ENCODE measurements at places on chromosomes 3 and 15. TPM values are rescaled to one million over a fixed set of nuclear protein-coding genes. Genes with fewer than 3 reads are reported as not detected.
A peak's percentile ranks its signal among the peaks of the same experiment; 100 is the strongest.

The ALDH1A3 gene
- not detected for total RNA-seq

The NLGN1 gene
- total RNA-seq, result not detected

The PP2D1 gene
- total RNA-seq, result not detected

The BOC gene
- not detected for total RNA-seq

GRCh38 chr3:34676436-34676835 lies 878.0 kb downstream of the PDCD6IP start:
- DNase-seq, result no peak

GRCh38 chr3:72810659-72811434 lies 37.4 kb downstream of the SHQ1 start:
- no peak for DNase-seq

GRCh38 chr3:193819117-193820010 lies 226.4 kb downstream of the OPA1 start:
- no peak for DNase-seq

DNA sequence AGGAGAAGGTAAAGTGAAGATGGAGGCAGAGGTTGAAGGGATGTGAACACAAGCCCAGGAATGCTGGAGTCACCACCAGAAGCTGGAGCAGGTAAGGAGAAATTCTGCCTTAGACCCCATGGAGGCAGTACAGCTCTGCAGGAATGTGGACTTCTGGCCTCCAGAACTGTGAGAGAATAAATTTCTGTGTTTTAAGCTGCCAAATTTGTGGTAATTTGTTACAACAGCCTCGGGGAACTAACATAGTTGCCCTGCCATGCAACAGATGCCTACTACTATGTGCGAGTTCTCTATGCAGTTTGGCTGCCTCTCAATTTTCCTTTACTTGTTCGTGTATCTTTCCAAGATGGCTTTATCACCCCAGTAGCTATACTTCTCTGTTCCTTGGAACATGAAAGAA lies 394.1 kb downstream of the TUSC7 start:
- DNase-seq, result no peak

DNA sequence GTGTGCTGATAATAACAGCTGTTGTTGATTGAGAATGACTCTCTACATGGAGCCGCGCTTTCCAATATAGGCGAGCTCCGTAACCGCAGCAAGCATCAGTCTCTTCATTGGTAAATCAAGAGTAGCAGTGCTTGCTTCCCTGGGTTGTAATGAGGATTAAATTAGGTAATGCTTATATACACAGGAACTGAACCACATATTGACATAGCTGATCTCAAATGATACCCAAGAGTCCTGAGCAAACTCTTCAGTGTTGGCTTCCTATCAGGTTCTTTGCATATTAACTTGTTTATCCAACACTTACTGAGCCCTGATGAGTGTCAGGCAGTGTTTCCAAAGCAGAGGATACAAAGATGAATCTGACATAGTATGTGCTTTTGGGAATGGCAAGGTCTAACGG lies 46.4 kb upstream of the SLCO3A1 start:
- no peak for DNase-seq

DNA sequence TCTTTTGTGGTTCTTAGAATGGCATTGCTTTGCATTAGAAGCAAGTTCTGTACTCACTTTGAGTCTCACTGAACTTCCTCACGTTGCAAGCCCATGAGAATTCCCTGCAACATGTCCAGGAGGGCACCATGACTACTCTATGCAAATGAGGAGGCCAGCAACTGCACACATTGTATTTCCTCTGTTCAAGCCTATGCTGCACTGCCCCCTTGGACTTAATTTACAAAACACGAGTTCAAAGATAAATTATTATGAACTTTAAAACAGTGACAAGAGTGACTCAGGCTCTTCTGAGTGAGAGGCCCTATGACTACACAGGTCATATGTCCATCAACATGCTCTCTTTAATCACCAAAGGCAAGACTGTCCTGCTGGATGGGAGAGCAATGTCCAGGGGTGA lies 484.2 kb upstream of the ATP11B start:
- DNase-seq, result no peak

- no peak for DNase-seq
These were observed 9.4 kb downstream of the NT5DC2 start for GRCh38 chr3:52524258-52524751.

GRCh38 chr3:40713795-40714194 lies 189.0 kb downstream of the ZNF621 start:
- peak; percentile 12 for DNase-seq

GRCh38 chr3:183579967-183580900 lies 24.7 kb upstream of the KLHL6 start:
- DNase-seq, result no peak

DNA sequence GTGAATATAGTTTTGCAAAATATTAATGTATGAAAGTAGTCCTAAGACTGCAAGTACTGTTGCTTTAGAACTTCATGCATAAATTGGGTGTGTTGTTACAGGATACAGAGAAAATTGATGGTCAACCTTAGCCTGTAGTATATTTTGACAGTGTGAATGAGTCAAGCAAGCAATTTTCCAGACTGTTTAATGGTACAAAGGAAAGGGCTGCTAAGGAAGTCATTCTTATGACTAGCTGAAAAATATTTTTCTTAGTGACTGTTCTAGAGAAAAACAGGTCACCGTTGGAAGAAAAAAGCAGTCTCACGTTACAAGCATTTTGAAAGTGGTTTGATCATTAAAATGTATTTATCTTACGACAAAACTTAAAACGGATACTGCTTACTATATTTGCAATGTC lies 49.2 kb downstream of the MBNL1 start:
- DNase-seq, result no peak

GRCh38 chr3:170999737-171000242 lies 26.7 kb downstream of the SLC2A2 start:
- no peak for DNase-seq

DNA sequence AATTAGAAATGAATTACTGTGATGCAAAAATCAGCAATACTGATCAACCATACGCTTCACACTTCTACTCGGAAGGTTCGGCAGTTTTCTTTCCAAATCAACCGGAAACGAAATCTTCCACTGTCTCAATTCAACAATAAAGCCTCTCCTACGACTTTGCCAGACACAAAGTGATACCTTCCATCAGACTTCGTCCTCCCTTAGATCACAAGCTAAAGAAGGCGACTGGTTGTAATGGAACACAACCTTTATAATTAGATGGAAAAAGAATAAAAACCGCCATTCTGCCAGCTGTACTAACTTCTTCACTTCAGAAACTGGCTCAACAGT lies 618 bp downstream of the PARL start:
- DNase-seq, result no peak

DNA sequence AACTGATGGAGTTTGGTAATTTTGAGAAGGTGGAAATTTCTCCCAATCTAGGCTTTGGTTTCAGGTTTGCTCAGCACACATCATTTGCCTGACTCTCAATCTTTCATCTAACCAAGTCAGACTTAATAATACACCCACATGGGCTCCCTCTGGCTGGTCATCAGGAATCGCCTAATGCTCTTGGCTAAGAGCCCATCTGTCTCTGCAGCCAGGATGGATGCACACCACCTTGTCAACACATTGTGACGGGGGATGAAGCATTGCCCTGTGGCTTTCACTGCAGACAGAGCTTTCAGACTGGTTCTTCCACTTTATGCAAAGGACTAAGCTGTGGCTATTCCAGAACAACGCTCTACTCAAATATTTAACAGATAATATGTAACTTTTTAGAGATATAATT lies 3.0 kb upstream of the HDGFL3 start:
- no peak for DNase-seq

- DNase-seq, result no peak
These were observed 4.6 kb downstream of the ATP11B start for GRCh38 chr3:182797876-182798275.

Measured in activated CD4-positive, alpha-beta T cell treated with anti-CD3 and anti-CD28 coated beads, Interleukin-2, amount 10 ng/mL, durations not matched to agents 7 days and 5 days (primary cell).